ENCODE measurements at places on chromosomes 1 and 21.

DNA sequence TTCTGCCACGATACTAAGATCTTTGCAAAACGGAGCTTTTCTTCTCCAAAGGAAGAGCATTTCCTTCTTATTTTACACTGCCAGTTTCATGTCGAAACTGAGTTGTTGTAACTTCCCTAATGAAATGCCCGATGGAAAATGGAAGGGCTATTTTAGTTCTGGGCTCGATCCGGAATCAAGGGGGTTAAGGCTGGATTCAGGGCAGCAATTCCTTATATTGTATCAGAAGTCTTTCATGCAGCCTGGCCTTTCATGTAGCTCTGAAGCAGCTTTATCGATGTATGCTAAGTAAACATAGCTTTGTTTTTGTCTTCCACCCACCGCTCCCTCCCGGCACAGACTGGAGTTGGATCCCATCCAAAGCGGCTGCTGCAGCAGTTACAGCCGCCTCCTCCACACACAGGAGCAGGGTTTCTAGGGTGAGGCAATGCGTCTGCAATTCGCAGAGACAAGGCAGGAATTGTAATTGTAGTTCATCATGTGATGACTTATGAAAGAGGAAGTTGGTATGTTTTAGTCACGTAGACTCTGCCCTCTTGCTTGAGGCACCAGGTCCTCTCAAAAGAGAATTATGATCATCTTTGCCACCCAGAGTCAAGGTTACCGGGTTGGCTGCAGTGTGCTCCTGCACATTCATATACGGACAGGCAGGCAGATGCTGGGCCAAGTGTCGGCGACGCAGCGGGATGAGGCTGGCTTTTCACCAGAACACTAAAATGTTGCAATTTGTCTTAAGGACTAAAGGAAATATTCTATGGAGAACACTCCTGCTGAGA lies 2.6 kb upstream of the IRF2BP2 start:
- DNase-seq, result peak; percentile 99

DNA sequence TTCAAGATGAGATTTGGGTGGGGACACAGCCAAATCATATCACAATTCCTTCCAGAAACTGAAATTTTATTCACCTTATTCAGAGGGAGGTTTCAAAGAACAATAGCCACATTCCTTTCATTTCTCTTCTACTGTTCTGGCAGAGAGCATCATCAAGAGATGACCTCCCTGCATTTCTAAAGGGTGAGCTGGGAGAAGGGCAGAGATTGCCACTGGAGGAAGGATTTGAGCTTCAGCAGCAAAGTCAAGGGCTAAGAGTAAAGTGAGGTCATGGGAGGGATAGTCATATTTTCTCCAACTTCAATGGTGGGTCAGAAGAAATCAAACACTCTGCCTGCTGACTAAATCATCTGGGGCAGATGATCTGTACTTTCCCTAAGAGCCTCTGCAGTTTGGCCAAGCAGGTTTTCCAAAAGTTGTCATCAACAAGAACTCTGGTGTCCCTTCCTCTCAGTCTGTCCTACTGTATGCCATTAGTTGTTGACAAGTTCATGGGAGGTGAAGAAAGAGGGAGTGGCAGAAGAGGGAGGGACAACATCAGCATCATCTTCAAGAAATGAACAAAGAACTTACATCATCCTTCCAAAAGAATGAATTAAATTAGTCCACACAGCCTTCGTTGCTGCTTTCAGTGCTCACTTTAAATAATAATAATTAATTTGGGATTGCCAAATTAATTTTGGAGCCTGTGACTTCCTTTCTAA lies 298.3 kb downstream of the ASTN1 start:
- DNase-seq, result no peak

DNA sequence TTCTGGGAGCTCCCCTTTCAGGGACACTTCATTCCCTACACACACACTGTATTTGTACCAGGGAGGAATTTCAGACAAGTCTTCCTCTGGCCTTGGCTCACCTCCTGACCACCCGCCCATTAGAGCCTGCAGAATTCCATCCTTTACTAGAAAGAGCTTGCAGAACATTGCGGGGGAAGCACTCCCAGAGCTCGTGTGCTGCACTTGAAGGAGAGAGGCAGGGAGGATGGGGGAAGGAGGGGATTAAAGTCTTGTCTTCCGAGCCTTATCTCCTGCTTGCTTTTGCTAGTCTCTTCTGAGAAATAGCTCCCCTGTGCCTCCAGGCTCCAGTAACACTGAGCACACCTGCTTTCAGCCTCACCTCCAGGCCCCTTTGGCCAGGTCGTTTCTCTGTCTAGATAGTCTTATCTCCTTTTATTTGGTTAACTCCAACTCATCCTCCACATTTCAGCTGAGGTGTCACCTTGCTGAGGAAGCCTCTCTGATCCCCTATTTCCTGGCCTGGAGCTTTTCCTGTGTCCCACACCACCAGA lies 62.0 kb downstream of the PCNX2 start:
- no peak for DNase-seq

- no peak for DNase-seq
Observed at GRCh38 chr1:113616156-113616555, 143.1 kb downstream of the PHTF1 start.

GRCh38 chr1:36166136-36166535 lies 10.2 kb downstream of the MAP7D1 start:
- DNase-seq, result no peak

DNA sequence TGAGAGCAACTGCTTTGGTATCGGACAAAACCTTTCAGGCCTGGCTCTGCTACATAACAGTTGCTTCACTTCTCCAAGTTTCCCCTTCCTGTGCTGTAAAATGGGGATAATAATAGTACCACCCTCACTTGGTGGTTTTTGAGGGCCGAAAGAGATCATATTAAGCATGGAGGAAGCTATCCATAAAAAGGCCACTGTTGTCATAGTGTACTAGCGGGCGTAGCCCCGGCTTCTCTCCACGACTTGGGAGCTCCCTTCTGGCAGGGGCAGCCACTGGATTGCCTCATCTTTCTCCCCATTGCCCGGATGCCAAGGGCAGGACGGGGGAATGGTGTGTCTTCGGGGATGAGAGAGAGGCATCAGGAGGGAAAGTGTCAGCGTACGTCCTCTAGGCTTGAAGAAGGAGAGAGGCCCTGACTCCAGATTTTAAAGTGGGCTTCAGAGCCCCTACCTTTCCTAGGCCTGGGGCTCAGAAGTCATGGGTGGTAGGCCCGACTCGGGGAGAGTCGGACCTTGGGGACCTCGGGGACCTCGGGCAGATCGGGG lies 548 bp upstream of the MFSD2A start:
- DNase-seq, result no peak

DNA sequence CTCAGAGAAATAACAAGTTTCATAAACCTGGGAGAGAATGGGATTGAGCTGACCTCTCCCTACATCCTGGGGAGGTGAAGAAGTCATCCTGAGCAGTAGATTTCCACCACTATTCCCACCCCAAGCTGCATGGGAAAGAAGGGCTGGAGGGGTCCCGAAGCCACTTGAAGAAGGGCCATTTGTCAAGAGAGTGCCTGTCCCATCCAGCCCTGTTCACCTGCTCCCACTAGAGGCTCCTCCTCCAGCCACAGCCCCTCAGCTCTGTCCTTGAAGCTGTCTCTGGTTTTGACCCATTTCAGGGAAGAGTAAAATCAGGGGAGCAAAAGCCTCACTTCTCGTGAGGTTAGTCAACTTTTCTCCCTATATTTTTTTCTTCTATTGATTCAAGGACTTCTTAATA lies 155.8 kb upstream of the DNAH14 start:
- no peak for DNase-seq

GRCh38 chr21:32562426-32562825 lies 22.9 kb downstream of the TCP10L start:
- DNase-seq, result no peak

Measured in Caki2 (cell line).